Bladder microvascular endothelial cell (primary cell): ENCODE measurements at places on chromosomes 5 and 9. TPM values are rescaled to one million over a fixed set of nuclear protein-coding genes. Genes with fewer than 3 reads are reported as not detected.

The SLC27A6 gene
- under 0.01 TPM in 1 of 2 replicates, not detected in the other for total RNA-seq

The PNPLA7 gene
- 0.49 and 1.3 TPM in 2 replicates for total RNA-seq

The PCDHA1 gene
- 0.13 TPM in 1 of 2 replicates, not detected in the other for total RNA-seq

The KIF20A gene
- total RNA-seq: 43.3 and 65.7 TPM in 2 replicates

The SLC6A19 gene
- total RNA-seq: not detected in 2 replicates

The FBXL7 gene
- total RNA-seq: 6.2 and 23.9 TPM in 2 replicates
